ENCODE measurements at places on chromosomes 2 and 18. TPM values are rescaled to one million over a fixed set of nuclear protein-coding genes. Genes with fewer than 3 reads are reported as not detected.

Gene TUBB8B
- total RNA-seq: not detected

Gene MATN3
- total RNA-seq: not detected

Gene ROCK2
- 22.1 TPM for total RNA-seq

Gene BOLL
- total RNA-seq: not detected

Gene STPG4
- 0.50 TPM for total RNA-seq

Gene CYP27A1
- 0.18 TPM for total RNA-seq

Gene BBS5
- 1.8 TPM for total RNA-seq

Gene CNRIP1
- total RNA-seq: not detected

Gene PSD4
- 302 TPM for total RNA-seq

Gene SCTR
- not detected for total RNA-seq

Gene MGAT4A
- 69.5 TPM for total RNA-seq

Gene CCDC68
- total RNA-seq: not detected

Gene HOXD12
- not detected for total RNA-seq

Gene ANKRD62
- not detected for total RNA-seq

Gene FAM110C
- 3.3 TPM for total RNA-seq

Gene ANO7
- 0.32 TPM for total RNA-seq

Gene HRH4
- 2.0 TPM for total RNA-seq

Gene ZNF521
- not detected for total RNA-seq

Gene CDH19
- not detected for total RNA-seq

Gene SCN2A
- 0.30 TPM for total RNA-seq

Gene METAP1D
- total RNA-seq: 7.1 TPM

Gene VSNL1
- not detected for total RNA-seq

Gene RAB17
- not detected for total RNA-seq

Gene MOB1A
- 198 TPM for total RNA-seq

Gene SLC16A14
- total RNA-seq: 1.5 TPM

Gene CAPN10
- 52.9 TPM for total RNA-seq

Gene HJURP
- total RNA-seq: 80.0 TPM

Gene ICOS
- 40.9 TPM for total RNA-seq

Gene GRP
- not detected for total RNA-seq

Gene HIBCH
- total RNA-seq: 18.6 TPM

Gene NT5DC4
- total RNA-seq: not detected
